ENCODE measurements at places on chromosomes 3 and 15.

GRCh38 chr3:190272747-190273146 is 49.5 kb downstream of the CLDN1 start:
- no peak for DNase-seq

- no peak for DNase-seq
Measured at GRCh38 chr3:187002915-187003314, 72.6 kb downstream of the ST6GAL1 start.

GRCh38 chr3:47444103-47444502 is 31.6 kb downstream of the SCAP start:
- DNase-seq: no peak

- no peak for DNase-seq
Measured at GRCh38 chr3:118838871-118839270, 195.8 kb downstream of the IGSF11 start.

- DNase-seq: no peak
Measured at GRCh38 chr15:40850576-40851112, 6.8 kb downstream of the SPINT1 start.

DNA sequence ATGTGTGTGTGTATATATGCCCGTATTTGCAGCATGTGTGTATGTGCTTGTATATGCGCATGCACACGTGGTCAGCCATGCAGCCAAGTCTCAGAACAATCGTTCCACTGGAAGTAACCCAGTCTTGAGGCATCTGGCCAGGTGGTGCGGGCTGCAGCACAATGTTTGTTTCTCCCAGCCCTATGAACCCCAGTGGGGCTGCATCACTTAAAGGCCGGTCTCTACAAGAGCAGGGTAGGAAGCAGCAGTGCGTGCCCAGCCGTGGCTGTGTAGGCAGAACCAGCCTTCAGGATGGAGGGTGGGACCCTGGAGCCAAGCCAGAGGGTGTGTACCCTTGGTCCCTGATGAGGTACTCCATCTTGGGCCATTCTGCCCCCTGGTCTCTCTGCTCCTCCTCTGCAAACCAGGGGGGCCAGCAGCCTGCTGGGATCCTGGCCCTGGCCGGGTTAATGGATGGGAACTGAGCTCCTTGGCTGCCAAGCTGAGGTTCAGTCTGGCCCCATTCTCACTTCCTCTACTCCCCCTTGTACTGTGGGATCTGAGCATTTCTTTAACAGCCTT is 11.8 kb downstream of the KLF13 start:
- DNase-seq: no peak

DNA sequence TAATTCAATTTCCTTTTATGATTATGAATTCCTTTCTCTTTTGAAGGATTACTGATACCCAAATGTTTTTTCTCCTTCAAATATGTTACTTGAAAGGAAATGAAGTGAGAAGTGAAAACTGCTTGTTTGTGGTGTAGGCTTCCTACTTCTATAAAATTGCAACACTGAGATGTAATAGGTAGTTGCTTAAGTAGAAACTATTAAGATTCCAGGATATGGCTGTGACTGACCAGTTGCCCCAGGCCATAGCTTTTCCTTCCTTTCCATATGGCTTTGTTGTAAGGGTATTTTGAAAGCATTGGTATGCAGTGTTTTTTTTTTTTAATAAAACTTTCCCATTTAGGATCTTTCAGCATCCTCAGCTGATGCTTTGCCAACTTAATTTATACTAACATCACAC is 28.5 kb downstream of the DNAJC13 start:
- no peak for DNase-seq

- DNase-seq: no peak
Measured at GRCh38 chr15:74464897-74465296, 3.9 kb upstream of the UBL7 start.

- DNase-seq: no peak
Measured at GRCh38 chr3:104901396-104901795, 465.3 kb upstream of the ALCAM start.

GRCh38 chr3:28841441-28841840 is 439.4 kb upstream of the RBMS3 start:
- DNase-seq: no peak

Measured in stimulated activated CD8-positive, alpha-beta memory T cell treated with anti-CD3 and anti-CD28 coated beads, Interleukin-7, amount 100 ng/mL, for 48 hours (primary cell).